Astrocyte (in vitro differentiated cells and primary cell): ENCODE measurements at places on chromosomes 3 and 15. TPM values are rescaled to one million over a fixed set of nuclear protein-coding genes. Genes with fewer than 3 reads are reported as not detected.
A peak's percentile ranks its signal among the peaks of the same experiment; 100 is the strongest.

GRCh38 chr15:60583946-60584345 lies 105.0 kb upstream of the ICE2 start:
- no peaks in the 10 kb centered on the region for H3K4me1 ChIP-seq
- no peak overlapping the region for H3K27ac ChIP-seq
- no peak for DNase-seq
- H3K27me3 ChIP-seq = peaks cover 23% of the 10 kb centered on the region

DNA sequence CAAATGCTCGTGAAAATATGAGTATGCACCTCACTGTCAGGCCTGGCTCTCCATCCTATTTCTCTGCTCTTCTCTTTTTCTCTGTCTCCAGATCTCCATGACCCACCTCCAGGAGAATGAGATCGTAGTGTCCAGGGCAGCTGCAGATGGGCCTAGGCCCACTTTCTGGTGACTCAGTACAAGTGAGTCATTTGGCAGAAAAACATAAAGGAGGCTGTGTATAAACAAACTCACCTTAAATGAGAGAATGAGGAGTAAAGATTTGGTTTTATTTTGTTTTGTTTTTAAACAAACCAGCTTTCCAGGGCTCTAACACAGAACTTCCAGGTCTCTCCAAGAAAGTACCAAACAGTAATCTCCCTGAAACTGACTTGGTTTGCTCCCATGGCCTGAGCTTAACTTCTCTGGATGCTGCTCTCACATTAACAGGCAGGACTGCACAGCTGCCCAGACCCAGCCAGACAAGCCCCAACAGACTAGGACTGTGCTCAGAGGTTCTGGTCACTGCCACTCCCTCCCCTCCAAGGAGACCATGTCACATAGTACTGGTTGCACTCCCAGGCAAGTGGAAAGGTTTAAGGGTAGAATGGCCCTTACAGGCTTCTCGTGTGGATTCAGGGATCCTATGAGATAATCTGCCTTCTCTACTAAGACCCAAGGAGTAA lies 1.5 kb upstream of the HEG1 start:
- DNase-seq = peak; percentile 84
- peaks cover 2% of the 10 kb centered on the region for H3K27me3 ChIP-seq
- H3K4me3 ChIP-seq = no peak overlapping the region
- H3K4me1 ChIP-seq = peaks cover 45% of the 10 kb centered on the region
- H3K36me3 ChIP-seq = no peaks in the 10 kb centered on the region

DNA sequence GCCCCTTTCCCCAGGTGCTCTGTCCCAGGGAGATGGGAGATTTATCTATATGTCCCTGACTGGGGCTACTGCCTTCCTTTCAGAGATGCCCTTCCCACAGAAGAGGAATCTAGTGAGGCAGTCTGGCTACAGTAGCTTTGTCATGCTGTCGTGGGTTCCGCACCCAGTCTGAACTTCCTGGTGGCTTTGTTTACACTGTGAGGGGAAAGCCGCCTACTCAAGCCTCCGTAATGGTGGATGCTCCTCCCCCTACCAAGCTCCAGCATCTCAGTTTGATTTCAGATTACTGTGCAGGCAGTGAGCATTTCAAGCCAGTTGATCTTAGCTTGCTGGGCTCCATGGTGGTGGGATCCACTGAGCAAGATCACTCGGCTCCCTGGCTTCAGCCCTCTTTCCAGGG lies 35.4 kb upstream of the SLC7A14 start:
- H3K27me3 ChIP-seq = no peaks in the 10 kb centered on the region
- H3K4me3 ChIP-seq = no peak overlapping the region
- no peak for DNase-seq
- no peaks in the 10 kb centered on the region for H3K4me1 ChIP-seq
- no peak overlapping the region for H3K27ac ChIP-seq
- H3K36me3 ChIP-seq = no peaks in the 10 kb centered on the region

DNA sequence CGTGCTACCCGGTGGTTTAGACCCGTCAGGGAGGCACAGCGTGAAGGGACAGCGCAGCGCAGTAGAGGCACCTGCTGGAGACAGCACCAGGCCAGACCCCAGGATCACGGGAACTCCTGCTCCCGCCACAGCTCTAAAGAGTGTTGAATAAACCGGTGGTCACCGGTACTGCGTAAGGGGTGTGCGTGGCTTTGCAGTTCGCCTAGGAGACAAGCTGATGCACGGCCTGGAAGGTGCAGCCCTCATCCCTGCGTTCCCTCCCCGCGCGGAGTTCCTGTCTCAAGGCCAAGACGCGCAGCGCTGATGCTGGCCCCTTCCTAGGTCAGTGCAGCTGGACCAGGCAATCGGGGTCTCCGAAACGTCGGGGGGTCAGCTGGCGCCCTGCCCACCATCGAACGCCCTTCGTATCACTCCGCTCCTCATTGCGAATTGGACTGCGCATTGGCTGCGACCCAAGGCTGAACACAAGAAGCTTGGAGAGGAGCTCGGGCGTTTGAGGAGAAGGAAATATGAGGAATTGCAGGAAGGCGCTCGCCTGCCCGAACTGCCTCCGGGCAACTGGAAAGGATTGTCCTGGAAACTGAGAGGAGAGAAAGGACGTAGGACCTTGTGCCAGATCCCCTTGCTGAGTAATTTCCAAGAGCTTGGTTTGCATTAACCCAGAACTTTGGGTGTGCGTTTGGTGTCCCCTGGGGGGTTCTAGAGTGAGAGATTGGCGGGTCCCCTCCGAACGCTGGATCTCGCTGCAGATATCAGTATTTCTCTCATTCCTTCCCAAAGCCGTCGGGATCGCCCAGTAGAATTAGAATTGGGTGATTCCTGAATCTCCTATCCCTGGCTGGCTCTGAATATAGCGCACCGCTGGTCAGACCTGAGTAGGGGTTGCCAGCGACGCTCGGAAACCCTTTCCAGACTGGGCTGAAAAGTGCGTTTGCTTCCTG lies 2.3 kb upstream of the SOX14 start:
- H3K27me3 ChIP-seq = peaks cover 63% of the 10 kb centered on the region
- DNase-seq = no peak
- no peaks in the 10 kb centered on the region for H3K4me1 ChIP-seq
- no peak overlapping the region for H3K27ac ChIP-seq
- H3K4me3 ChIP-seq = no peak overlapping the region
- no peaks in the 10 kb centered on the region for H3K36me3 ChIP-seq

DNA sequence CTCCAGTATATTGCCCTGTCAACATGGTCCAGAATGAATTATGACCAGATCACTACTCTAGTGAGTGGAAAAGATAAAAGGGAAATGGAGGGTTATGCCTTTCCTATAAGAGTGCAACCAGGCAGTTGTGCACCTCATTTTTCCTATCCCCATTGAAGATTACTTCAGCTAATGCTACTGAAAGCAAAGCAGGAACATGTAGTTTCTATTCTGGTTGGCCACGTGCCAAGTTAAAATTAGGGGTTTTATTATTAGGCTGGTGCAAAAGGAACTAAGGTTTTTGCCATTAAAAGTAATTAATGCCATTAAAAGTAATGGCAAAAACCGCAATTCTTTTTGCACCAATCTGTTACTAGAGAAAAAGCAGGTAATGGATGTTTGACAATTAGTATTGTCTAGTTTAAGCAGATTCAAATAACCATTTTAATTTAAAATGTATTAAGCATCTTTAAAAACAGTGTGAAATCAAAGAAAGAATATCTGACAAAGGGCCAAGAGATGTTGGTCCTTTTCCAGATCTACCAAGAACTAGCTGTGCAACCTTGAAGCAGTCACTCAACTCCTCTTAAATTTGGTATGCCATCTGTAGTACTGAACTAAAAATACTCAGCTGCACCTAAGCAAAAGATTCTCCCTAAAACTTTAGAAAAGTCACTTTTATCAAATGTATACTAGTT lies 567.5 kb upstream of the CCDC54 start:
- H3K4me3 ChIP-seq = no peak overlapping the region
- no peaks in the 10 kb centered on the region for H3K27me3 ChIP-seq
- no peak overlapping the region for H3K27ac ChIP-seq
- peaks cover 18% of the 10 kb centered on the region for H3K4me1 ChIP-seq

DNA sequence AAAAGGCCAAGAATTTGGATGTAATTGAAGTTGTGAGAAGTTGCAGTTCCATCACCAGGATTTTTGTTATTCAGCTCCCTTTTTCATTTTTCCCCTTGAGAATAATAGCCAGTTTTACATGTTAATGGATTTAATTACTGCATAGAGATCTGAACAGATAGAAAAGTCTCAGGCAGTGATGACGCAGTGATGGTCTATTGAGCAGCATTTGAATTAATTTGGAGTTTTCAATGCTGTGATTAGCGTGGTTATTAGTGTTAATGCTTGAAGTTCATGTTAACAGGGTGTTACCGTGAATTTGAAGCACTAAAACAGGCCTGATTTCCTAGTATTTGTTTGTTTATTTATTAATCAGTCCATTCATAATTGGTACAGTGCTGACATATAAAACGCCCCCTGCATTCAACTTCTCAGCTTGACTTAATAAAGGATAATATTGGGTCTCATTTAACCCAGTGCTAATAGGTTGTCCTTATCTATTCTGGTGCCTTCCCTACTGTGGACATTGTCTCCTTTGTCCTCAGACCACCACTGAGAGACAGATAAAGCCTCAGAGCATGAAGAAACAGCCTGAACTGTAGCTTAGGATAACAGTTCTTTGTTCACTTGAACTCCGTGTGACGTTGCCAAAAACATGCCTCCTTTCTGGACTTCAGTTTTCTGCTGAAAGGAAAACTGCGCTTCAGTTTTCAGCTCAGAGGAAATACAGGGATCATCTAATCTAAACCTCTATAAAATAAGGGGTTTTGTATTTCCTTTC lies 82.4 kb downstream of the RTP4 start:
- H3K27me3 ChIP-seq = no peaks in the 10 kb centered on the region
- H3K36me3 ChIP-seq = no peaks in the 10 kb centered on the region
- H3K27ac ChIP-seq = no peak overlapping the region
- no peak for DNase-seq

GRCh38 chr15:69508659-69509058 lies 56.0 kb downstream of the RPLP1 start:
- H3K4me1 ChIP-seq = no peaks in the 10 kb centered on the region
- H3K27me3 ChIP-seq = peaks cover 4% of the 10 kb centered on the region
- no peaks in the 10 kb centered on the region for H3K36me3 ChIP-seq
- H3K4me3 ChIP-seq = no peak overlapping the region
- H3K27ac ChIP-seq = no peak overlapping the region

DNA sequence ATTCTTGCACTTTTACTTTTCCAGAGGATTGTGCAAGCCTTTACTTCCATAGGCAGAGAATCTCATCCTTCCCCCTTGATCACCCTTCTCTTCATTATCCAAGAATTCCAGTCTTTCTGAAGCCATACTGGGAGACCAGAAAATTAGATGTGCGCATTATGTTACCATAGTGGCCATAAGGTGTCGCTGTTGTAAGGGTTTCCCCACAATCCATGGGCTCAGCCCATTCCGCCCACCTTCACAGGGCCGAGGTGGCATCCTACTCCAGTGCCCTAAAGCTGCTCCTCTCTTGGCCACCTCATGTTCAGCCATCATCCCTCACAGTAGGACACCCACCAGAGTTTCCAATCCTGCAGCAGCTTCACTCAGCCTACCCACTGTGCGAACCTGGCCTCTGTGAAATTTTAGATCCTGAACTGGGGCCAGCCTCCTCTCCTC lies 35.0 kb downstream of the CTSH start:
- peaks cover 41% of the 10 kb centered on the region for H3K36me3 ChIP-seq
- peaks cover 3% of the 10 kb centered on the region for H3K4me1 ChIP-seq
- no peak overlapping the region for H3K27ac ChIP-seq
- DNase-seq = no peak
- no peaks in the 10 kb centered on the region for H3K27me3 ChIP-seq

DNA sequence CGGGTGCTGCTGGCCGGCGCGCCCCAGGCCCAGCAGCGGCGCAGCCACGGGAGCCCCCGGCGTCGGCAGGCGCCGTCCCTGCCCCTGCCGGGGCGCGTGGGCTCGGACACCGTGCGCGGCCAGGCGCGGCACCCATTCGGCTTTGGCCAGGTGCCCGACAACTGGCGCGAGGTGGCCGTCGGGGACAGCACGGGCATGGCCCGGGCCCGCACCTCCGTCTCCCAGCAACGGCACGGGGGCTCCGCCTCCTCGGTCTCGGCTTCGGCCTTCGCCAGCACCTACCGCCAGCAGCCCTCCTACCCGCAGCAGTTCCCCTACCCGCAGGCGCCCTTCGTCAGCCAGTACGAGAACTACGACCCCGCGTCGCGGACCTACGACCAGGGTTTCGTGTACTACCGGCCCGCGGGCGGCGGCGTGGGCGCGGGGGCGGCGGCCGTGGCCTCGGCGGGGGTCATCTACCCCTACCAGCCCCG lies 777 bp downstream of the LOXL1 start:
- no peaks in the 10 kb centered on the region for H3K27me3 ChIP-seq
- H3K27ac ChIP-seq = peak overlapping the region; percentile 94
- no peak for DNase-seq
- no peaks in the 10 kb centered on the region for H3K36me3 ChIP-seq

GRCh38 chr15:46117071-46117470 lies 482.2 kb downstream of the SQOR start:
- H3K4me1 ChIP-seq = no peaks in the 10 kb centered on the region
- H3K36me3 ChIP-seq = no peaks in the 10 kb centered on the region
- no peak overlapping the region for H3K4me3 ChIP-seq
- H3K27me3 ChIP-seq = no peaks in the 10 kb centered on the region
- DNase-seq = no peak

DNA sequence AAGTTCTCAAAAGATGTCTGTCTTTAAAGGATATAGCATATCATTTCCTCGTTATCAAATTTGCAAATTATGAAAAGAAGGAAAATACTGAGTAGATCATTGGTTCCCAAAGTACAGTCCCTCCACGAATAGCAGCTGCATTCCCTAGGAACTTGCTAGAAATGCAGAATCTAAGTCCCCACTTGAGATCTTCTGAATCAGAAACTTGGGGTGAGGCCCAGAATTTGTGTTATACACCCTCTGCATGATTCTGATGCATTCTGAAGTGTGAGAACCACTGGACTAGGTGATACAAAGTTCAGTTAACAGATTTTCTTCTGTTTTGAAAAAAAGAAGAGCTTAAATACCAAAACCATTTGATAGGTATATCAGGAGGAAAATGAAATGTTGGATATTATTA lies 77.1 kb downstream of the SLC25A26 start:
- H3K27me3 ChIP-seq = no peaks in the 10 kb centered on the region
- DNase-seq = peak; percentile 93
- H3K36me3 ChIP-seq = no peaks in the 10 kb centered on the region
- H3K4me1 ChIP-seq = no peaks in the 10 kb centered on the region
- no peak overlapping the region for H3K4me3 ChIP-seq

GRCh38 chr3:186717039-186717457 lies at the start of gene KNG1:
Gene KNG1 (plus strand): TSS chr3:186717359. CDS start chr3:186717543, 184 bp downstream.
- H3K4me1 ChIP-seq = no peaks in the 10 kb centered on the region
- no peaks in the 10 kb centered on the region for H3K36me3 ChIP-seq
- no peak within 1 kb of the TSS for H3K4me3 ChIP-seq
- no peak within 1 kb of the TSS for H3K27ac ChIP-seq

GRCh38 chr15:40847223-40847961 lies 3.5 kb downstream of the SPINT1 start:
- peaks cover 13% of the 10 kb centered on the region for H3K4me1 ChIP-seq
- no peak overlapping the region for H3K27ac ChIP-seq
- DNase-seq = no peak
- no peak overlapping the region for H3K4me3 ChIP-seq
- H3K36me3 ChIP-seq = no peaks in the 10 kb centered on the region
- H3K27me3 ChIP-seq = peaks cover 11% of the 10 kb centered on the region

- no peak for DNase-seq
- H3K4me3 ChIP-seq = no peak overlapping the region
- H3K27me3 ChIP-seq = no peaks in the 10 kb centered on the region
- no peaks in the 10 kb centered on the region for H3K36me3 ChIP-seq
- no peak overlapping the region for H3K27ac ChIP-seq
These were observed 156.8 kb upstream of the UBE2E1 start for GRCh38 chr3:23648996-23649395.

The MAGEL2 gene
- 8.1 and 8.6 TPM in 2 replicates for total RNA-seq

The DOCK3 gene
- 3.1 and 3.3 TPM in 2 replicates for total RNA-seq

The CPNE4 gene
- 0.68 and 1.9 TPM in 2 replicates for total RNA-seq

The ECE2 gene
- total RNA-seq = not detected in 2 replicates

The PIF1 gene
- total RNA-seq = 0.48 and 1.7 TPM in 2 replicates

The TYRO3 gene
- total RNA-seq = 28.5 and 34.0 TPM in 2 replicates

The NR2F2 gene
- 59.0 and 75.8 TPM in 2 replicates for total RNA-seq

The CTXN2 gene
- not detected in 2 replicates for total RNA-seq

The FAM98B gene
- 15.5 and 21.6 TPM in 2 replicates for total RNA-seq
